Glutamatergic neuron (in vitro differentiated cells): ENCODE measurements at places on chromosomes 16 and 17. TPM values are rescaled to one million over a fixed set of nuclear protein-coding genes. Genes with fewer than 3 reads are reported as not detected.

GRCh38 chr16:85878875-85879274 lies 20.1 kb upstream of the IRF8 start:
- peaks cover 12% of the 10 kb centered on the region for H3K4me1 ChIP-seq
- H3K27me3 ChIP-seq = no peaks in the 10 kb centered on the region
- no peak for DNase-seq

Gene ABCC12
- total RNA-seq = not detected

DNA sequence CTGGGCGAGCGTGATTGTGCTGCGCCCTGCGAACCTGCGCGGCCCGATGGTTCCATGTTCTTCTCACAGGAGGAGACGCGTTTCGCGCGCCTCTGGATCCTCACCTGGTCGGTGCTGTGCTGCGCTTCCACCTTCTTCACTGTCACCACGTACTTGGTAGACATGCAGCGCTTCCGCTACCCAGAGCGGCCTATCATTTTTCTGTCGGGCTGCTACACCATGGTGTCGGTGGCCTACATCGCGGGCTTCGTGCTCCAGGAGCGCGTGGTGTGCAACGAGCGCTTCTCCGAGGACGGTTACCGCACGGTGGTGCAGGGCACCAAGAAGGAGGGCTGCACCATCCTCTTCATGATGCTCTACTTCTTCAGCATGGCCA lies 1.0 kb downstream of the FZD2 start:
- H3K4me3 ChIP-seq = peak overlapping the region; percentile 87
- DNase-seq = no peak
- peaks cover 10% of the 10 kb centered on the region for H3K4me1 ChIP-seq
- H3K36me3 ChIP-seq = no peaks in the 10 kb centered on the region

Gene DOC2A
- total RNA-seq = 4.2 TPM

Gene HEATR9
- total RNA-seq = not detected

- no peaks in the 10 kb centered on the region for H3K36me3 ChIP-seq
- H3K4me1 ChIP-seq = peaks cover 2% of the 10 kb centered on the region
- no peak overlapping the region for H3K27ac ChIP-seq
- no peak overlapping the region for H3K4me3 ChIP-seq
- no peak for DNase-seq
These were observed 76.0 kb downstream of the IRX3 start for GRCh38 chr16:54210452-54211125.

GRCh38 chr16:30721606-30722005 lies 22.6 kb downstream of the SRCAP start:
- H3K27ac ChIP-seq = no peak overlapping the region
- H3K27me3 ChIP-seq = peaks cover 16% of the 10 kb centered on the region
- DNase-seq = no peak
- H3K4me3 ChIP-seq = no peak overlapping the region
- H3K36me3 ChIP-seq = peaks cover 17% of the 10 kb centered on the region

DNA sequence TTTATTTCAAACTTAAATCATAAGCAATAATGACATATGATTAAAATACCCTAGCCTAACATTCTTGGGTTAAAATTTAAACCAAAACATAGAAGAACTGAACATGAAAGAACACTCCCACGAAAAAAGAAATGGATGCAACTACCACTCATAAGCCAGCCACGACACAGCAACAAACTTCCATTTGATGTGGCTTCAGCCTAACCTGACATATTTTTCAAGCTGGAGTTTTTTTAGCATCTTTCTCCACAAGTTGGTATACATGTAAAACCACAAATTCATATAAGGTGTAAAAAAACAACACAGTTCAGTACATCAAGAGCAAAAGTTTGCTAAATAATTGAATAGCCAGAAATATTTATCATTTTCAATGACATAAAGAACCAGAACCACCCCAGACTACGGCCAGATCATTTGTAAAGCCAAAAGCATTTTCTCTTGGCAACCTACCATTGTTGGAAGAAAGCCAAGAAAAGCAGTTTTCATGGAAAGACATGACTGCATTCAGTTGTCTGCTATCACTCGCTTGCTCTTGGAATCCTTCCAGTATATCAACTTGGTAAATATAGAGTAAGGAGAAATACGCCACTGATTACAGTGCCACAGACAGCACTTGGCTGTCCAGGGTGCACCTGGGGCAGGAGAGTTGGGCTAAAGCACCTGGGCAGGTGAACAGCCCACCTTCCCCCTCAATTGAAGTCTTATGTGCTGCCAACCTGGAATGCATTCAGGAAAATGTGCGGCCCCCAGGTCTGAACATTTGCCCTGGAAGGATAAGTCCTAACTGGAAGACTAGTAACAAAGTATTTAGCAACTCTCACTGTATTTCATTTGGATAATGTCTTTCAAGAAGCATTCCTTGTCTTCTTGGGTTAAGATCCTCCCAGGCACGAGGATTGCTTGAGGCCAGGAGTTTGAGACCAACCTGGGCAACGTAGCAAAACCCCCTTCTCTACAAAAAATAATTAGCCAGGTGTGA lies 60.5 kb downstream of the CREBBP start:
- H3K27ac ChIP-seq = no peak overlapping the region
- peaks cover 9% of the 10 kb centered on the region for H3K27me3 ChIP-seq
- no peak overlapping the region for H3K4me3 ChIP-seq

DNA sequence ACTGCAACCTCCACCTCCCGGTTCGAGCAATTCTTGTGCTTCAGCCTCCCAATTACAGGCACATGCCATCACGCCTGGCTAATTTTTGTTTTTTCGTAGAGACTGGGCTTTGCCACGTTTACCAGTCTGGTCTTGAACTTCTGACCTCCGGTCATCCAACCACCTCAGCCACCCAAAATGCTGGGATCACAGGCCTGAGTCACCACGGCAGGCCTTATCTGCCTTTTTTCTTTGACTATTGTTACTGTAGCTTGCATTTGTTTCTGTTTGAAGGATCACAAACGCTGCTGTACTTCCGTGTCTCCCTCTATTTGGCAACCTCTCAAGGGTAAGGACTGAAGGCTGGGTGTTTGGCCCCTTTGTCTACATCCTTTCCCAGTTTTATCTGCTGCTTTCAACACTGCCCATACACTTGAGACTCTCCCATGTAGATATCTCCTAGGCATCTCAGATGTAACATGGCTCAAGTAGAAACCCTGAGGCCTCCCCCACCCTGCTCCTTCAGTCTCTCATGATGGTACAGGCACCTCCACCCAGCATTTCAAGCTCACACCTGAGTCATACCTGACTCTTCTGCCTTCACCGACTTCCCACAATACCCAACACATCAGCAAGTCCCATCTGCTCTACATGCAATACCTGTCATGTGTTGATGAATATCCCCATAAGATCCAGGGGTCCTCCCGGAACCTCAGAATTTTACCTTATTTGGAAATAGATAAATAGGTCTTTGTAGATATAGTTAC lies 219.0 kb downstream of the CPPED1 start:
- no peak overlapping the region for H3K4me3 ChIP-seq
- H3K36me3 ChIP-seq = peaks cover 6% of the 10 kb centered on the region
- no peak overlapping the region for H3K27ac ChIP-seq
- no peak for DNase-seq
- H3K27me3 ChIP-seq = no peaks in the 10 kb centered on the region

- no peak overlapping the region for H3K4me3 ChIP-seq
- no peak overlapping the region for H3K27ac ChIP-seq
- peaks cover 3% of the 10 kb centered on the region for H3K36me3 ChIP-seq
- no peak for DNase-seq
These were observed 489.9 kb downstream of the SHISA9 start for GRCh38 chr16:13391337-13391736.

GRCh38 chr16:80938004-80938878 lies 68.4 kb downstream of the CMC2 start:
- peaks cover 12% of the 10 kb centered on the region for H3K4me1 ChIP-seq
- H3K4me3 ChIP-seq = no peak overlapping the region
- H3K36me3 ChIP-seq = peaks cover 6% of the 10 kb centered on the region
- no peak overlapping the region for H3K27ac ChIP-seq

Gene TBC1D3B
- 37.3 TPM for total RNA-seq

- H3K27me3 ChIP-seq = peaks cover 11% of the 10 kb centered on the region
- H3K4me1 ChIP-seq = no peaks in the 10 kb centered on the region
- H3K4me3 ChIP-seq = no peak overlapping the region
These were observed 1024.9 kb downstream of the KCNJ18 start for GRCh38 chr17:22717211-22717610.

GRCh38 chr16:51143196-51143977 lies 7.7 kb downstream of the SALL1 start:
- H3K4me3 ChIP-seq = no peak overlapping the region
- peaks cover 9% of the 10 kb centered on the region for H3K27me3 ChIP-seq
- H3K27ac ChIP-seq = no peak overlapping the region
- peaks cover 22% of the 10 kb centered on the region for H3K36me3 ChIP-seq
- DNase-seq = no peak

DNA sequence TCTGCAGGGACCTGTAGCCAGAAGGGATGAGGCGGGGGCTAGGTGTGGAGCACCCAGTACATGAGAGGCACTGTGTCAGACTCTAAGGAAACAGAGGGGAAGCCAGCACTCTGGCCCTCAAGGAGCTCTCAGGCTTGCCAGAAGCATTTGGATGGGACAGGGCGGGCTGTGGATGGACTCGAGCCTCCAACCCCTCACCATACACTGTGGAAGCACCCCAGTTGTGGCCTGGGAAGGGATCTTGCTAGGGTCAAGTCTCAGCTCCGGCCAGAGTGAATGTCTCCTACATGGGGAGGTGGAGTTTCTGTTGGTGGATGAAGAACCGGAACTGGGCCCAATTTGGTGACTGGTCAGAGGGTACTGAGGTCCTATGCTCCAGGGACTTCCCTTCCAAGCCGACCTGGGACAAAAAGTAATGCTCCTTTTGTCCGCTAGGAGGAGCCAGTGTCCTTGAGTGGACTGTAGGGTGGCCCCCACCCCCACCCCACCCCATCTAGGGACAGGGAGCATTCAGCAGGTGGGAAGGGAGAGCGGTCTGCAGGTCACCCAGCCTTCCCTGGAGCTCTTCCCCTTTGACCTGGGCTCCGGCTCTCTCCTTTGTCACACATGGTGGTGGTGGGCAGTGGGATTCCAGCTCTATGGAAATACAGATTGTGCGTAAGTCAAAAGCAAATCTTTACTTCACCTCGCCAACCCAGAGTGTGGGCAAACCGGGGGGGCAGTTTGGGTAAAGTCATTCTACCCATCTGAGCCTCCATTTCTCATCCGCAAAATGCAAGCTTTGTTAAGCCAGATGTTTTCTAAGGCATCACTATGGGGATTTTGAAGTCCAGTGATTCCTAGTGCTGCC lies 20.4 kb upstream of the PHB1 start:
- H3K36me3 ChIP-seq = no peaks in the 10 kb centered on the region
- peaks cover 11% of the 10 kb centered on the region for H3K27me3 ChIP-seq
- no peak overlapping the region for H3K4me3 ChIP-seq
- peak; percentile 47 for DNase-seq
- H3K4me1 ChIP-seq = peaks cover 6% of the 10 kb centered on the region

Gene DNAI2
- not detected for total RNA-seq

DNA sequence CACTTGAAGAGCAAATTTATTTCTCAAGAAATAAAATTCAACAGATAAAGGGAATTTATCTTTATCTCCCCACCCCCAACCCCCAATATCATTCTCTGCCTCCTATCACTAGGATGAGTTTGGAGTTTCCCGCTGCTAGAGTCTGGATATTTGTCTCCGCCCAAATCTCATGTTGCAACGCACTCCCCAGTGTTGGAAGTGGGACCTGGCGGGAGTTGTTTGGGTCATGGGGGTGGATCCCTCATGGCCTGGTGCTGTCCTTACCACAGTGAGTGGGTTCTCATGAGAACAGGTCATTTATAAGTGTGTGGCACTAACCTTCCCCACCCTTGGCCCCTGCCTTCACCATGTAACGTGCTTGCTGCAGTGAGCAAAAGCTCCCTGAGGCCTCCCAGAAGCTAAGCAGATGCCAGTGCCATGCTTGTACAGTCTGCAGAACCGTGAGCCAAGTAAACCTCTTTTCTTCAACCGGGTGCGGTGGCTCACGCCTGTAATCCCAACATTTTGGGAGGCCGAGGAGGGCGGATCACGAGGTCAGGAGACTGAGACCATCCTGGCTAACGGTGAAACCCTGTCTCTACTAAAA lies 6.5 kb downstream of the CEP20 start:
- H3K27me3 ChIP-seq = peaks cover 2% of the 10 kb centered on the region
- no peak for DNase-seq
- H3K36me3 ChIP-seq = no peaks in the 10 kb centered on the region
- peaks cover 2% of the 10 kb centered on the region for H3K4me1 ChIP-seq

DNA sequence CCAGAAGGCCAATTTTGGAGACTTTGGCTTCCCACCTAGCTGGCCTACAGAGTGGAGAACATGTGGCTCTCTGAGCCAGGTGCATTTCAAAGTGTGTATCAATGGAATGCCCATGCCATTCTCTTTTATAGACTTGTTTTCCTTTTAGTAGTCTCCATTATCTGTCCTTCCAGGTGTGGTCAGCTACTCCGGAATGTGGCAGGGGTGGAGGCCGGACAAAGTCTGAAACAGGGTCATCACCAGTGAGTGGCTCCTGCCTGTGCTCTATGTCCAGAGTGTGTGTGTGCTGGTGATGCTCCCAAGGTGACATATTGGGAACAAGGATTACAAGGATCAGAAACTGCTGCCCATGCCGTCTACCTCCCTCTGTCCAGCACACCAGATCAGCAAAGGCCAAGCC lies 3.8 kb upstream of the TMEM220 start:
- peaks cover 6% of the 10 kb centered on the region for H3K4me1 ChIP-seq
- H3K4me3 ChIP-seq = no peak overlapping the region
- no peaks in the 10 kb centered on the region for H3K36me3 ChIP-seq
- peaks cover 3% of the 10 kb centered on the region for H3K27me3 ChIP-seq
- H3K27ac ChIP-seq = no peak overlapping the region

DNA sequence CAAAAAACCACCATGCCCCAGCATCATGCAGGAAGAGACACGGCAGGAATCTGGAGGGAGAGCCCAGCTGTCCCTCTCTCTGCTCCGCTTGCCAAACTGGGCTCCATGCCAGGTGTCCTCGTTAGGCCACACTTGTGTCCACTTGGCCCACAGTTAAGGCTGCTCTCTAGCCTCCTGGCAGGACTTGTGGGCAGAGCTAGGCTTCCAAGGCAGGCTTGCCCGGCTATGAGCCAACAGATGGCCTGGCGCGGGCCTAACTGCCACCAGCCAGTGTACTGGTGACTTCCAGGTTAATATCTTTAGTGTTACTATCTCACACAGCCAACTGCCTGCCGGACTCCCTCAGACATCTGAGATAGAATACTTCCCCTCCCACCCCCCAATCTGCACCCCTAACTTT lies 10.6 kb downstream of the ATP6V0D1 start:
- H3K4me1 ChIP-seq = peaks cover 3% of the 10 kb centered on the region
- DNase-seq = no peak
- H3K27ac ChIP-seq = no peak overlapping the region
- H3K27me3 ChIP-seq = peaks cover 2% of the 10 kb centered on the region

GRCh38 chr17:57113656-57114055 lies 28.6 kb downstream of the AKAP1 start:
- H3K27ac ChIP-seq = no peak overlapping the region
- peaks cover 3% of the 10 kb centered on the region for H3K27me3 ChIP-seq
- DNase-seq = no peak
- no peak overlapping the region for H3K4me3 ChIP-seq

GRCh38 chr16:79293836-79294460 lies 306.6 kb downstream of the MAF start:
- peaks cover 4% of the 10 kb centered on the region for H3K36me3 ChIP-seq
- DNase-seq = no peak
